Type B pancreatic cell (in vitro differentiated cells): ENCODE measurements at places on chromosomes 3 and 15. TPM values are rescaled to one million over a fixed set of nuclear protein-coding genes. Genes with fewer than 3 reads are reported as not detected.

The GXYLT2 gene
- 6.3 and 25.8 TPM in 2 replicates for total RNA-seq

- H3K27ac ChIP-seq: no peak overlapping the region
- H3K36me3 ChIP-seq: peaks cover 3% of the 10 kb centered on the region
- DNase-seq: no peak
These were observed 303.9 kb downstream of the GAP43 start for GRCh38 chr3:115927197-115927596.

DNA sequence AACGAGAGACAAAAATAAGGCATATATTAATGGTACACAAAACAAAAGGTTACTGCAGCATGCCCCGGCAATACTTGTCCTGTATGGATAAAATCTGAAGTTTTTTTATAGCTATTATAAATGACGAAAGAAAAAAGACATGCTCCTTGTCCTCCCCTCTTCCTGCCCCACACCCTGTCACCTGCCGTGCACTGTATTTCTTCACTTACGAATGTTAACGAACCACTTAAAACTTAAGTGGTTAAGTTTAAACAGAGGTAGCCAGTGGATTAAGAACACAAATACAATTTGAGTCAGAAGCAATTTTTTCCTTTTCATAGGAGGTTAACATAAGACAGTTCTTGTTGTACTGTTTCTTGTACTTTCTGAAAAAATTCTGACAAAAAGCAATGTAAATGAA is 799.1 kb upstream of the NECTIN3 start:
- H3K27me3 ChIP-seq: no peaks in the 10 kb centered on the region
- no peak overlapping the region for H3K4me3 ChIP-seq
- no peaks in the 10 kb centered on the region for H3K36me3 ChIP-seq
- no peak overlapping the region for H3K27ac ChIP-seq
- no peaks in the 10 kb centered on the region for H3K4me1 ChIP-seq

GRCh38 chr15:27683121-27683520 is 416.0 kb downstream of the OCA2 start:
- H3K4me3 ChIP-seq: no peak overlapping the region
- peaks cover 32% of the 10 kb centered on the region for H3K27me3 ChIP-seq
- H3K36me3 ChIP-seq: no peaks in the 10 kb centered on the region
- no peak overlapping the region for H3K27ac ChIP-seq
- no peak for DNase-seq
- peaks cover 20% of the 10 kb centered on the region for H3K4me1 ChIP-seq

The ACSBG1 gene
- 0.71 TPM in 1 of 2 replicates, not detected in the other for total RNA-seq

DNA sequence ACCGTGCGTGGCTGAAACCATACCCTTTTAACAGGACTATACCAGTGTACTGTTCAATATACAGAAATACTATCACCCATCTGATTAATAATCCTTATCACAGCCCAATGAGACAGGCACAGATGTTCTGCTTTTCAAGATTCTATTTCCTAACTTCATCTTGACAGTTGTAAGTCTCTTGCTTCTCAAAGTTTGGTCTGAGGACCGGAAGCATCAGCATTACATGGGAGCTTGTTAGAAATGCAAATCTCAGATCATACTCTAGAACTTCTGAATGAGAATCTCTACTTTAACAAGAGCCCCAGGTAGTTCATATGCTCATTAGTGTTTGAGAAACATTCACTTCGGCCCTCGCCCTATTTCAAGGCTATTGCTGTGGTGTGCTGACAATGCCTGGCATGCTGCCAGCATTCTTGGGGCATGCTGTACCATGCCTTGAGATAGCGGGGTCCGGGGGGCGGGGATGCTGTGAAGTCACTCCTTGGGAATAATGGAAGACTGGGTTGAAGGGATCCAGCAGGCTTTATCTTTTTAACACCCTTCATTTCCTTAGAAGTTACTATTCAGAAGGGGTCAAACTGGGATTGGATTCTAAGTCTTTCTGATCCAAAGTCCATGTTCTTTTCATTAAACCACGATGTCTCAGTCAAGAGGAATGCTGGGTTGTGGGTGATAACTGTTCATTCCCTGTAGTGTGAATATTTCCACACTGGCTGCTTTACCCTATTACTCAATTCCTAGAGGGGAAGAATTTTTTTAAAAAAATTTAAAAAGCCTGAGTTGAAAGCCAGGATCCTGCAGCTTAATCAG is 194.7 kb downstream of the LPP start:
- no peak overlapping the region for H3K4me3 ChIP-seq
- DNase-seq: no peak
- H3K27ac ChIP-seq: peak overlapping the region; percentile 81
- no peaks in the 10 kb centered on the region for H3K27me3 ChIP-seq
- H3K4me1 ChIP-seq: peaks cover 46% of the 10 kb centered on the region

- no peak overlapping the region for H3K27ac ChIP-seq
- H3K36me3 ChIP-seq: no peaks in the 10 kb centered on the region
- no peaks in the 10 kb centered on the region for H3K27me3 ChIP-seq
These were observed 54.1 kb upstream of the ATP2C1 start for GRCh38 chr3:130839813-130840212.

DNA sequence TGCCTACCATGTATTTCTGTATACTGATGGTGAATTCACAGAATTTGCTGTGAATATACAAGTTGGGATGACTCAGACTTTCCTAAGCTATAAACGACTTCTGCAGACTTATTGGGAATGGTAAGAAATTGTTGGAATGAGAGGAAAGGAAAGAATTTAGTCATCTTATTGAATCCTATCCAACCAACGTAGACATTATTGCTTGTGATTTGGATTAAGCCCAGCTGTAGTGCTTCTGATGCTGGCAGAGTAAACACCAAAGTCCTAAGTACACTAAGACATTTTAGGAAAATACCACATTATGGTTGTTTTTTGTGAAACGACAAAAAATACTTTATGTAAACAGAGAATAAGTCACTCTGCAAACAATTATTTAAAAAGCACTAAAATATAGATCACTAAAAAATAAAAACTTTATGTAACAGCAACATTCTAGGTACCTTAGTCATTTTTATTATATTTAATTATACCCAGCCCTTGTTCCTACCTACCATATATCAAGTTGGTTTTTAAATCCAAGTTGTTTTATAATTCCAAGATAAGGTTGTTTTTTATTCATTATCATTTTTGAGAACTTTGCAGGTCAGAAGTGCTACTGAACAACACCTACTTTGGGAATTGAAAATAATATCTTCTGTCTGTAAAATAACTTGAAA is 99.2 kb upstream of the MLF1 start:
- no peak overlapping the region for H3K4me3 ChIP-seq
- H3K27ac ChIP-seq: no peak overlapping the region
- H3K27me3 ChIP-seq: no peaks in the 10 kb centered on the region
- DNase-seq: no peak

The MYH15 gene
- total RNA-seq: 0.26 and 0.77 TPM in 2 replicates

- H3K4me3 ChIP-seq: no peak overlapping the region
- H3K36me3 ChIP-seq: no peaks in the 10 kb centered on the region
- H3K4me1 ChIP-seq: no peaks in the 10 kb centered on the region
These were observed 13.9 kb upstream of the UBE2E2 start for GRCh38 chr3:23189187-23189586.

DNA sequence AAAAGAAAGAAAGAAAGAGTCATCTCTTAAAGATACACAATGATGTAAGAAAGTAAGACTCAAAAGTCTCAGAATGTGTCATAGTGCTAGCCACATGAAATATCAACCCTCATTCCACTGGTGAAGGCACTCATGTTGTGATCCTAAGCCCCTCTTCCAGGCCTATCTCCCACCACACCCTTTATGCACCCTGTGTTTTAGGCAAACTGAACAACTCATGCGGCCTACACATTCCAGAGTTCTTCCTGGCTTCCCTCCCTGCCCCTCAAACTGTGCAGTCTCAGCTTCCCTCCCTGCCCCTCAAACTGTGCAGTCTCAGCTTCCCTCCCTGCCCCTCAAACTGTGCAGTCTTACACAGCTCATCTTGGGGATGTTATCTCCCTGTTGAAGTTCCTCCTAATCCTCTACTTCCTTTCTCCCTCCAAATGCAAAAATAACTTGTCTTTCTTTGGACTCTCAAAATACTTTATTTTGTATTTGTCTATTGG is 69.0 kb upstream of the FNDC3B start:
- no peak for DNase-seq
- no peak overlapping the region for H3K27ac ChIP-seq
- H3K27me3 ChIP-seq: no peaks in the 10 kb centered on the region

DNA sequence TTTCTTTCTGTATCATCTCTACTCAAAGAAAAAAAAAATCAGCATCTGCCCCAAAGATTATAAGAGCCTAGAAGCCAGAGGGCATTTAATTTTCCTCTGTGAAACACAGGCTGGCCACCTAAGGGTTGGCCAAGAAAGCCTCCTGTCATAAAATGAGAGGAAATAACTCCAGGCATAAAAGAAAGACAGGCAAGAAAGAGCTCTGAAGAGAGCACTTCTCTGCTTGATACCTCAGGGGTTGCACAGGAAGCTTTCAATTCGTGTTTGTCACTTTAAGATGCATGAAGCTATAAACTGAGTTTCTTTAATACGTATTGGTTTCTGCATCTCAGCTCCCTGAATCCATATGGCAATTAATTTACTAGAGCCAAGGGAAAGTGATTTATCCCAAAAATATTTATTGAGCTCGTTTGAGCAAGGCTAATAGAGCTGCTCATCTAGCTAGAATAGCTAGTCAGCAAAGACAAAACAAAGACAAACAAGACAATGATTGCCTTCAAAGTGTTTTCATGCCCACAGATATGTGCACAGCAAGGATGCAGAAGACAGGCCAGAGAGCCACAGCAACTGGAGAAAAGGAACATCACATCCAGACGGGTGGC is 35.5 kb downstream of the ATP8B4 start:
- H3K27me3 ChIP-seq: no peaks in the 10 kb centered on the region
- DNase-seq: no peak
- H3K36me3 ChIP-seq: no peaks in the 10 kb centered on the region
- no peaks in the 10 kb centered on the region for H3K4me1 ChIP-seq
- no peak overlapping the region for H3K4me3 ChIP-seq

GRCh38 chr3:123344175-123344906 is 104.5 kb downstream of the ADCY5 start:
- H3K27me3 ChIP-seq: peaks cover 4% of the 10 kb centered on the region
- no peak overlapping the region for H3K27ac ChIP-seq
- DNase-seq: no peak

GRCh38 chr15:59976480-59977271 is 27.4 kb upstream of the FOXB1 start:
- H3K4me1 ChIP-seq: no peaks in the 10 kb centered on the region
- H3K4me3 ChIP-seq: no peak overlapping the region
- H3K27me3 ChIP-seq: peaks cover 42% of the 10 kb centered on the region
- no peak for DNase-seq

The NEK4 gene
- total RNA-seq: 38.3 and 47.2 TPM in 2 replicates

The SAMD7 gene
- not detected in 2 replicates for total RNA-seq

DNA sequence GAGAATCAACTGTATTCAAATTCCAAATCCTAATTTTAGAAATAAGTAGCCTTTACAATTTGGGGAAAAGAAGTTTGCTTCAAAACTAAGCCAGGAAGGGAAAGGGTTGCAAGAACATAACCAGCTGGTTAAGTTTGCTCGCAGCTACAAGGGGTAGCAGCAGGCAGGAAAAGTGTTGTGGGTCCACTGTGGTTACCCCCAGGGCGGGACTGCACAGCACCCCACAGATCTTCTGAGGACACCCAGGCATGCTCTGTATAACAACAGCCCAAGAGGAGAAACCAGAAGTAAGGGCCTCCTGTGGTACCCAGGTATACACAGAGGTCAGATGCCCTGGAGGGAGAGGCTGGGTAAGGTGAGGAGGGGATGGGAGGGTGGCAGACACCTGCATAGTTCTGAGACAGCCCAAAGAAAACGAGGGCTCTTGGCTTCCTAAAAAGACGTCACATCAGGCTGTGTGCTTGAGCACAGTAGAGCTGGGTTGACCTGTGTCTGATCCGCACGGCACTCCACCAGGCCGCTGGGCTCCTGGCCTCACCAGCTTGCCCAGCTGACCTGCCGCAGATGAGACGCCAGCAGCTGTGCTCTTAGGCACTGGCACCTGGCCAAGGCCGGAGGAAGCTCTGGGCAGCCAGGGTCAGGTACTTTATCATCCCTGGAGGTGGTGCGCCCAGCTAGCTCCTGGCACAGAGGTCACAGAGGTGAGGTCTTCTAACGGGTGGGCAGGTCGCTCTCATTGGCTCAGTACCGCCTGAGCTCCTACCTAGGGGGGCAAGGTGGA is 81.8 kb upstream of the SNRPA1 start:
- H3K36me3 ChIP-seq: no peaks in the 10 kb centered on the region
- H3K4me1 ChIP-seq: peaks cover 20% of the 10 kb centered on the region
- DNase-seq: no peak
- no peak overlapping the region for H3K4me3 ChIP-seq
- peaks cover 14% of the 10 kb centered on the region for H3K27me3 ChIP-seq
- no peak overlapping the region for H3K27ac ChIP-seq

The LTK gene
- total RNA-seq: 0.51 and 0.55 TPM in 2 replicates

DNA sequence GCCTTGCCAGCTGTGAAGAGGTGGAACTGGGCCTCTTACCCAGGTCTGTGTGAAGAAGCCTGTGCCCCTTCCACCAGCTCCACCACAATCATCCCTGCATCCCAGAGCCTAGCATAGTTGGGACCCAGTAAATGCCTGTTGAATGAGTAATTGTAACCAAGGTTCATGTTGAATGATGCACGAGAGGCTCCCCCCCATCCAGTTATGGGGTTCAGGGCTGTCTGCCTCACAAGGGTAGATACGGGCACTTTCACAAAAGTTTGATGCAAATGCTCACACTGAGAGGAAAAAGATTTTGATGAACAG is 29.5 kb upstream of the TSEN2 start:
- no peaks in the 10 kb centered on the region for H3K36me3 ChIP-seq
- no peaks in the 10 kb centered on the region for H3K4me1 ChIP-seq
- H3K27ac ChIP-seq: no peak overlapping the region
- H3K4me3 ChIP-seq: no peak overlapping the region

DNA sequence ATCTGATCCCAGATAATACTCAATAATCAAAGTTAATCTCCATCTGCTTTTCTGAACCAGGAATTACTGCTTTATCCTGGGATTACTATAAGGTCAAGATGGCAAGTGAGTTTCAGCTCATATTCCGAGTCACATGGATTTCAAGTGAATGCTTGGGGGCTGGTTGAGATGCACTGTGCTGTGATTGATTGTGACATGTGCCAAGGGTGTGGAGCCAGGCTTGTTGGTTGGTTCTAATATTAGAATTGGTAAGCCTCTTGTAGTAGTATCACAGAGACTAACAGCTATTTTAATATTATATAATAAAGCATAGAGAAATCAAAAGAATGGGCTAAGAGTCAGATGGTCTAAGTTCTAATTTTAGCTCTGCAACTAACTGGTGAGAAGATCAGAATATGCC is 74.2 kb upstream of the ICE2 start:
- H3K36me3 ChIP-seq: no peaks in the 10 kb centered on the region
- H3K4me1 ChIP-seq: peaks cover 4% of the 10 kb centered on the region
- no peak for DNase-seq
- H3K27ac ChIP-seq: no peak overlapping the region
- H3K4me3 ChIP-seq: no peak overlapping the region
- no peaks in the 10 kb centered on the region for H3K27me3 ChIP-seq

The DUOX2 gene
- 3.1 TPM in 2 replicates for total RNA-seq
